Caudate nucleus (tissue), 63 donors: ENCODE measurements at places on chromosomes 13 and 19.

DNA sequence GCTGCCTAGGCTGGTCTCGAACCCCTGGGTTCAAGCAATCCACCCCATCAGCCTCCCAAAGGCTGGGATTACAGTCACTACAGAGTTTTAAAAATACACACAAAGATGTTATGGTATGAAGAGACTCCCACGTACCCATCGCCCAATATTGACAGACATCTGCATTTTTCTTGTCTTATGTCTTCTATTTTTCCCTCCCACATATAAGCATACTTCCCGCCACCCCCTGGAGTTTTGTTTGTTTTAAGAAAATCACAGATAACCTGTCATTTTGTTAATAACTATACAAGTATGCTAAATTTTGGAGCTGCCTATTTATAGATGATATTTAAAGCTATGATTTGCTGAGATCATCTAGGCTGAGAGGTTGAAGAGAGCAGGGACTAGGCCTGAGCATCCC lies 6.2 kb upstream of the SMG9 start:
- DNase-seq = no peak

DNA sequence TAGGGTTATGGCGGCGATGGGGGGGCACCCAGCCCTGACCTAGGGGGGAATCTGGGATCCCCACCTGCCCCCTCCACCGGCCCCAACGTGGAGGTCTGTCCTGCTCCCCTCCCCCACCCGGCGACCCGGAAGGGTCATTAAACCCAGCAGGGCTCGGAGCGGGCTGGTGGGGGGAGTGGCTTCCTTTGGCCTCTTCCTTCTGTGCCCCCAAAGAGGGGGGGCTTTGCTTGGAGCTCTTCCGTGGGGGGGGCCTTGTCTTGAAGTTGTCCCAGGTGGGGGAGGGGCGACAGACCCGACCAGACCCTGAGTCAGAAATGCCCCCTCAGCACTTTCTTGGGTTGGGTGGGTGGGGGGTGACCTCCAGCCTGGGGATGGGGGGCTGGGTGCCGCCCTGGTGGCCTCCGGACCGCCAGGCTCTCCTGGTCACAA lies 1.5 kb downstream of the ARID3A start:
- DNase-seq = no peak

DNA sequence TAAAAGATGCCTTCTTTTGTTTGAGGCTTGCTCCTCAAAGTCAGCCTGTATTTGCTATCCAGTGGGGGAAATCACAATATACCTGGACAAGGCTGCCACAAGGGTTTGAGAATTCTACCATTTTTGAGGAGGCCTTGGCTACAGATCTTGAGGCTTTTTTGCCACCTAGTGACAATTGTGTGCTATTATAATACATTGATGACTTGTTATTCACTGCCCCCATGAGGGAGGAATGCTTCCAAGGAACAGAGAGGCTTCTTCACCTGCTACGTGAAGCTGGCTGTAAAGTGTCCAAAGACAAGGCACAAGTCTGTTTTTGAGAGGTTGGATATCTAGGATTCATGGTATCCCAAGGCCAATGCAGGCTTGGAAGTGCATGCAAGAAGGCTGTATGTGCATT lies 72.5 kb downstream of the ZNF708 start:
- no peak for DNase-seq

- no peak for DNase-seq
These were observed 154.2 kb upstream of the KLF12 start for GRCh38 chr13:74288361-74288911.

DNA sequence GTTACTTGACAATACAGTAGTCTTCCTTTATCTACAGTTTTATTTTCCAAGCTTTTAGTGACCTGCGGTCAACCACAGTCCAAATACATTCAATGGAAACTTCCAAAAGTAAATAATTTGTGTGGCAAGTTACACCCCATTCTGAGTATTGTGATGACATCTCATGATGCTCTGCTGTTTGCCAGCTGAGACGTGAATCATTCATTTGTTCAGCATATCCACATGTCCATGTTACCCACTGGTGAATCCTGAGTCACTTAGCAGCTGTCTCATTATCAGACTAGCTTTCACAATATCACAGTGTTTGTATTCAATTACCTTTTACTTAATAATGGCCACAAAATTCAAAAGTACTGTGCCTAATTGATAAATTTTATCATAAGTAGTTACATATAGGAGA lies 179.8 kb downstream of the PRR20E start:
- no peak for DNase-seq

DNA sequence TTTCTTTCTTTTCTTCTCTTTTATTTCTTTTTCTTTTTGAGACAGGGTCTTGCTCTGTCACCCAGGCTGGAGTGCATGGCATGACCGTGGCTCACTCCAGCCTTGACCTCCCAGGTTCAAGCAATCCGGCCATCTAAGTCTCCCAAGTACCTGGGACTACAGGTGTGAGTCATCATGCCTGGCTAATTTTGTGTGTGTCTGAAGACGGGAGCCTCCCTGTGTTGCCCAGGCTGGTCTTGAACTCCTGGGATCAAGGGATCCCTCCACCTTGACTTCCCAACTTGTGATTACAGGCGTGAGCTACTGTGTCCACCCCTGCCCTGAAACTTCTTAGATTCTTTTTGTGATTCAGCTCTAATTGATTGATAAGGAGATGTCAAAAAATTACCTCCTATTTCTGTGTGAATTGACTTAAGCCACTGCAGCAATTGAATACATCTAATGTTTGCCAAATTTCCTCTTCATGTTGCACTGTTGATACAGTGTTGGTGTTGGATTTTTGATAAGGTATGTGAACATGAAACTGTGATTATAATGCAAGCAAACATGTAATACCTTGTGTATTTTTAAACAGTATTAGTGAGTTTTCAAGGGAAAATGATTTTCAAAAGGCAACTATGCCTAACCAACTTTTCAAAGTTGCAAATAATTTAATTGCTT lies 22.6 kb downstream of the KLF5 start:
- DNase-seq = no peak

DNA sequence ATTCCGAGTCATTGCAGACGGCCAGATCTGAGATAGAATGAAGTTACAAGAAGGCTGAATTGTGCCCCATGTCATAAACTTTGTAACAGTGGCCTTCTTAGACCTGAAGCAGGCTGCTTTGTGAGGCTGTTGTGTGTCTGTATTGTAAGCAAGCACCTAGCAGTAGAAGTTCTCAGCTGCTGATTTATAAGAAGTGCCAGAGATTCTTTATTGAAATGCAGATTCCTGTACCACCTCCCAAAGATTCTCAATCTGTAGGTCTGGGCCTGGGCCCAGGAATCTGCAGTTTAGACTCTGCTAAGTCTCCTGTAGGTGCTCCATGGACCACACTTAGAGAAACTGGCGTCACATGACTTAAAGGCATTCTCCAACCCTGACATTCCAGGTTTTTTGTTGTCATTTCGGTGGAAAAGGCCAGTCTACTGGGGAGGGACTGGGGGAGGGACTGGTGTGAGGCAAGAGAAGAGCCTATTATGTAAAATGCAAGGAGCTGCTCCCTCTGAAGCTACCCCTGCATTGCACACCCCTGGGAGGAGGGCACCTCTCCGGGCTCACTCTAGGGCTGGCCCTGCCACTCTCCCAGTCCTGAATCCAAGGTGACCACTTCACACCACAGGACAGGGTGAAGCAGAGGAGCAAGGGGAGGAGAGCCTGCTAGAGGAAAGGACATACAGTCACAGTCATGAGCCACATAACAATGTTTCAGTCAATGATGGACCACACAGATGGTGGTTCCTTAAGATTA lies 769 bp upstream of the TMEM272 start:
- DNase-seq = no peak

- no peak for DNase-seq
These were observed 227.2 kb downstream of the FOXO1 start for GRCh38 chr13:40438999-40439797.

DNA sequence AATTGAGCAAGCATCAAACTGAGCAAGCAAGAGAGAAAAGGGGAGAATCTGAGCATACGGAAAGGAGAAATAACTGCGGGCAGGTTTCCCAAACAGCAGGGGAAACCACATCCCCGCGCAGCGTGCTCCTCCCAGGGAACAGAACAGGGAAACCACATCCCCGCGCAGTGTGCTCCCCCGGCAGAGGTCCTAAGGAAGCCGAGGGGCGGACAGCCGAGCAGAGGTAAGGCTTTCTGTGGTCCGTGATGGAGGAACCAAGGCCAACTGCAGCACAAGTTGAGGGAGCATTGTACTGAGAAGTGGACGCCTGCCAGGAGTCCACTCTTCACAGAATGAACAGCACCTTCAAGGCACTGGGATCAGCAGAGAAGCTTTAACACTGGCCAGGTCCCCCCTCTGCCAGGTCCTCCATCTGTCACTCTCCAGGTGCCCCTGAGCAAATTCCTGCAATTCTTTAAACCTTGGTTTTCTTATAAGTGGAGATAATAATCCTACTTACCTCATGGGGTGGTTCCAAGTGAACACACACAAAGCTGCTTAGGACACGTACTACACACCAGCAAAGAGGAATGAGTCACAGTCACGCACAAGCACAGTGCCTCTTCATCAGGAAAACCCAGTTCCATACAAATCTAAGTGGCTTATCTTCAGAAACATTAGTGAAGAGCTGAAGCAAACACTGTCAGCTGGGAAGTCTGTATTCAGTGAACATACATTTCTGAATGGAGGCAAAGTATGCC lies 23.0 kb upstream of the LAMP1 start:
- DNase-seq = no peak

GRCh38 chr19:6663236-6664201 lies 6.4 kb downstream of the TNFSF14 start:
- DNase-seq = no peak

DNA sequence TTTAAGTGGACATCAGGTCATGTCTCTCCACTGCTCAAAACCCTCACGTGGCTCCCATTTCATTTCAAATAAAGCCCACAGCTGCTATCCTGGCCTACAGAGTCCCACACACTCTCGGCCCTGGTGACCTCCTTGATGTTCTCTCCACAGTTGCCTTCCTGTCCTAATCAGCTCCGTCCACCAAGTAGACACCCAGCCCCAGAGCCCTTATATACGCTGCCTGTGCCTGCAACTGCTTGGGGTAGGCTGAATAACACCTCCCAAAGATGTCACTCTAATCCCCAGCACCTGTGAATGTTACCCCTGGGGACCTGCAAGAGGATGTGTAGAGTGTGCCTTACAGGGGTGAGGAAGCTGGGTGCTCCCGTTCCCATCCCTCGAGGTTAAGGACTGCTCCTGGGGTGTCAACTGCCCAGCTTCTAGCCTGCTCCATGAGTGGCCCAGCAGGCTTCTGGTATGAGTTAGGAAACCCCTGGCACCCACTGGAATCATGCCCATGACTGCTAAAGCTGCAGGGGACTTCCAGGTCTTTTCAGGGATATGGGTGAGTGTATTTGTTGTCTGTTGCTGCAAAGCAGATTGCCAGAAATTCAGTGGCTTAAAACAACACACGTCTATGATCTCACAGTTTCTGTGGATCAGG lies 6.0 kb downstream of the FAM187B start:
- no peak for DNase-seq

GRCh38 chr13:31835932-31836331 lies 96.6 kb downstream of the RXFP2 start:
- DNase-seq = no peak

DNA sequence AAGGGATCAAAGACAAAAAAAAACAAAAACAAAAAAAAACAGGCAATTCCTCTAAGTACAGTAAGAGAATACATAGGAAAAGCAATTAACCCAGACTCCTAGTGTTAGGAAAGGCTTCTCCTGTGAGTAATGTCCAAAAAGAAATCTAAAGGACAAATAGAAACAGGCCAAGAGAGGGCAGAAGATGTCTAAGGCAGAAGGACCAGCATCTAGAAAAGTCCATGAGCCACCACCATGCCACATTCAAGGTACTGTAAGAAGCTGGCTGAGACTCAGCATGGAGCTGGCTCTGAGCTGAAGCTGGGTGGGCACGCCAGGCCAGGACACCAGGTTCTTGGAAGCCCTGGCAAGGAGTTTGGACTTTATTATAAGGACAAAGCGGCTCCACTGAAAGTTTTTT lies 118.1 kb upstream of the FRY start:
- DNase-seq = no peak

GRCh38 chr13:113599391-113599790 lies 14.8 kb downstream of the TFDP1 start:
- no peak for DNase-seq

GRCh38 chr13:96223231-96223630 lies 133.3 kb downstream of the HS6ST3 start:
- DNase-seq = no peak

DNA sequence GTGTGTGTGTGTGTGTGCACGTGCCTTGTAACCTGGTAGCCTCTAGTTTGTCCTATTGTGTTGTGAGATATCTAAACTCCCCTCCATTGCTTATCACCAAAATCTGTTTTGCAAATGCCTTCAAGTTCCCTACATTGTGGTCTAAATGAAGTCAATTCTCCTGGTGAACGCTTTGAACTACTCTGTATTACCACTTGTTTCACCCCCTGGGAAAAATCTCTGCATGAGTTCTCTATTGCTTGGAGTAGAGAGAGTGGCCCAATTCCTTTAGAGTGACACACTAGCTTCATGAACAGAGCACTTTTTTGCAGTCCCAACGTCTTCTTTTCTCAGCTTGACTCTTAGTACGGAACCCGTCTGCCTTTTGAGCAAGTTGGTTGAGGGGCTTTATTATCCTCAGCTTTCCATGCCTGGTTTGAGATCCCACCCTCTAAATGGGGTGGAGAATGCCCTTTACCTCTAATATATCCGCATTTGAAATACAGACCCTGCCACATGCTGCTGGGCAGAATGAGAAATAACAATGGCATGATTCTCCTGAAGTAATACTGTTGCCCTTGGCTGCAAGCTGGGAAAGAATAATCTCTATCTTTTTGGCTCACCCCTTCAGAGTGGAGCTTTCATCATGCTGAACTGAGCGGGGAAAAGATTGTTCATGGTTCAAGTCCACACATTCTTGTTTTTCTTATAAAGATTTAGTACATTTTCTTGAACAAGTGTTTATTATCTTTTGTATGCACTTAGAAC lies 2545.3 kb downstream of the PCDH9 start:
- no peak for DNase-seq

GRCh38 chr19:5339950-5340636 lies 519 bp downstream of the PTPRS start:
- DNase-seq = no peak

GRCh38 chr13:20610006-20610405 lies 43.0 kb downstream of the IFT88 start:
- DNase-seq = no peak

DNA sequence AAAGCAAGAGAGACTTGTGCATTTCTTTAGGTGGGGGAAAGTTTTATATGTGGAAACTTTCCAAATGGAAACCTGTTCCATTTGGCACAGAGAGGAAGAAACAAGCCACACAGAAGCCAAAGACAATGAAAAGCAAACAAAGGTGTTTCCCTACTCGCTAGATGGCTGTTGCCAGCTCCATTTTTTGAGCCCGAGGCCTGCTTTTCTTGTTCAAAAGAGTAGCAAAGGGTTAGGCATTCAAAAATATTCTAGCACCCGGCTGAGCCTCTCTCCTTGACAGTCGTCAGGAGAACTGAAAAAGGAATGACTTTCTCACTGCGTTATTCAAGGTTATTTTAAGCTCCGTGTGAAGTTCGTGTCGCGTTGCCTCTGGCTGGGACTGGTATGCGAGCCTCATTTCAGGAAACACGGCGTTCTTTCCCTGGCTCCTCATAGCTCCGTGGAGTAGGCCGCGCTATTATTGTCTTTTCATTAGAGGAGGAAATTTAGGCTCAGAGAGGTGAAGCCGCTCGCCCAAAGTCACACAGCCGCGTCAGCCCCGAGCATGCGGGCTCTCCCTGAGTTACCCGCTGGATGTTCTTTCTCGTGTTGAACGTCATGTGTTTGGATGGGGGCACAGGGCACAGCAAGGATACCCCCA lies 7.6 kb downstream of the TRPM4 start:
- DNase-seq = no peak

- no peak for DNase-seq
These were observed 12.4 kb downstream of the TMEM143 start for GRCh38 chr19:48351341-48351752.
